ENCODE measurements at places on chromosomes 7 and 10.

DNA sequence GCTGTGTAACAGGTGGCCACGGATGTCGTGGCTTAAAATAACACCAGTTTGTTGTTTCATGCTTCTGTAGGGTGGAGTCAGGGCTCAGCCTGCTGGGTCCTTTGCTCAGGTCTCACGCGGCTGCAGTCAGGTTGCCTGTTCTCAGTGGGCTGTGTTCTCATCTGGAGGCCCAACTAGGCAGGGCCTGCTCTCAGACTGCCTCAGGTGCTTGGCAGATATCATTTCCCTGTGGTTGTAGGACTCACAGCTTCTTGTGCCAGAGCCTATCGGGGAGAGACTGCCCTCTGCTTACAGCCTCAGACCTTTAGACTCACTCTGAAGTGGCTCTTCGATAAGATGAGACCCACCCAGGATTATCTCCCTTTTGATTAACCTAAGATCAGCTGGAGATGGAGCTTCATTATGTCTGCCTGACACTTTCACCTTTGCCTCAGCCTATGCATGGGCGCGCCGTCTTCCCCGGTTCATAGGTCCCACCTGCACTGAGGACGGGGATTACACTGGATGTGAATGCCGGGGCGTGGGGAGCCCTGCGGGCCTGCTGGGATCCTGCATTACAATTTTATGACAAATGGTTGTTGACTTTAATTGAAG is 55.3 kb downstream of the INPP5A start:
- no peaks in the 10 kb centered on the region for H3K27me3 ChIP-seq
- H3K4me3 ChIP-seq = no peak overlapping the region
- H3K36me3 ChIP-seq = no peaks in the 10 kb centered on the region
- DNase-seq = no peak

DNA sequence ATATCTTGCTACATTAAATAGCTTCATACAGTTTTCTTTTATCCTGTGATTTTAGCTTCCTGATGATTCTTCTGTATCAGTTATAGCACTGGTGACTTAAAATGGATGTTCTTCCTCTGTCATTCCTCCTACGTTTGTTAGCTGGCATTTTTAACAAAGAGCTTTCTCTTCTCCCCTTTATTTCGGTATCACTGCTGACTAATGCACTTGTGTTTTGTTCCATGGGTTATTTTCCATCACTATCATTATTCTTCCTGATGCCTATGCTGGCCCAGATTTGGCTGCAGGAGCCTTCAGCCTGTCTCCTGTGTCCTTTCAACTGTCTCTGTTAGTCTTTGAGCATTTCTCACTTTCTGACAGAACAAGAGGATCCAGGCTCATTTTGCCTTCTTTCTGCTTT is 13.1 kb downstream of the BMS1 start:
- no peaks in the 10 kb centered on the region for H3K27me3 ChIP-seq
- no peaks in the 10 kb centered on the region for H3K4me1 ChIP-seq
- H3K4me3 ChIP-seq = no peak overlapping the region
- H3K27ac ChIP-seq = no peak overlapping the region
- peaks cover 45% of the 10 kb centered on the region for H3K36me3 ChIP-seq
- DNase-seq = no peak

DNA sequence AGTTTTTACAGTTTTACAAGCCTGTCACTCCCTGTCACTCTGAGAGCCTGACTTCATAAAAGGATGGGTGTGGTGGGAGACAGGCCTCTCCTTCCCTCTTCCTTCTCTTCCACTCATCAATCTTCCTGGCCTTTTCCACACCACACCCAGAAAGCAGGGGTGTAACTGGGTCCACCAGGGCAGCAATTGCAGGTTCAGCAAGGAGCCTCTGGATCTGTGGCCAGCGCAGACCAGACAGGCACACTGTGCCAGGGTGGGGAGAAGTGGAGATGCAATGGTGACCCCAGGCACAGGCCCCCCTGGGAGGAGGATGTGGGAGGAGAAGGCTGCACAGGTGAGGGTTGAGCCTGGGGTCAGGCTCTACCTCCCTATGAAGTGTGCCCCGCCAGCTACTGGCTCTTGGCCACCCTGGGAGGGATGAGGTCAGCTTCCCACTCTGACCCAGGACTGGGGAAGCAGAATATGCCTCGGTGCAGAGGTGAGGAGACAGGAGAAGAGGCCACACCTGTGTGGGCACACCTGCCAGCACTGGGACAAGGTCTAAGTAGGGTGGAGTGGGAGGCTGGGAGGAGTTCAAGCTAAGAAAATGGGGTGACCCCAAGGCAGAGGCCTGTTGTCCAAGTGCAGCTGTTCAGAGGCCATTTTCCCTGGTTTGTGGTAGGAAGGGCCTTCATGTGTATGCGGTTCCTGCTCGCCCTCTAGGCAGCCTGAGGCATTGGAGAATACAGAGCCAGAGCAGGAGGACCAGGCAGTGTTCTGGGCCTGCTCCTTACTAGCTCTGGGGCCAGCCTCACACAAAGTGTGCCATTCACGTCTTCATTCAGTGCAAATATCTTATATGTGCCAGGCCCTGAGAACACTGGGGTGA is 20.2 kb upstream of the TMEM72 start:
- no peak overlapping the region for H3K4me3 ChIP-seq
- DNase-seq = no peak
- no peak overlapping the region for H3K27ac ChIP-seq
- no peaks in the 10 kb centered on the region for H3K36me3 ChIP-seq
- peaks cover 10% of the 10 kb centered on the region for H3K4me1 ChIP-seq

DNA sequence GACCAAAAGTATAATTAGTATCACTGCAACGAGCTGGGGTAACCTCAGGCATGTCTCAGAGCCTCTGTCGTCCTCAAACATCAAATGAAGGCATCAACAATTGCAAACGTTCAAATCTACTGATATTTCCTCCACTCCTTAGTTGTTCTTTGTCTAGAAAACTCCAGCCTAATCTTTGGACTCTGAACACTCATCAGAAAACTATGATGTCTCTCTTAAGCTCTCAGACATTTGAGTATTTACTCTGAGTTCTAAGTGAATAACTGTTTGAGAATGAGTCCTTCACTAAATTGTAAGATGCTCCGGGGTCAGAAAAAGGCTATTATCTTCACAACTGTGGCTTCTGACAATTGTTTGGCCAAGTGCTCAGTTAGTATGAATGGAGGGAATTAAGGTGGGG is 536.4 kb downstream of the NRG3 start:
- no peak for DNase-seq
- no peak overlapping the region for H3K4me3 ChIP-seq
- no peak overlapping the region for H3K27ac ChIP-seq
- no peaks in the 10 kb centered on the region for H3K36me3 ChIP-seq

Data from neuronal stem cell (in vitro differentiated cells).